Neural progenitor cell (in vitro differentiated cells): ENCODE measurements at places on chromosomes 11 and 22.

DNA sequence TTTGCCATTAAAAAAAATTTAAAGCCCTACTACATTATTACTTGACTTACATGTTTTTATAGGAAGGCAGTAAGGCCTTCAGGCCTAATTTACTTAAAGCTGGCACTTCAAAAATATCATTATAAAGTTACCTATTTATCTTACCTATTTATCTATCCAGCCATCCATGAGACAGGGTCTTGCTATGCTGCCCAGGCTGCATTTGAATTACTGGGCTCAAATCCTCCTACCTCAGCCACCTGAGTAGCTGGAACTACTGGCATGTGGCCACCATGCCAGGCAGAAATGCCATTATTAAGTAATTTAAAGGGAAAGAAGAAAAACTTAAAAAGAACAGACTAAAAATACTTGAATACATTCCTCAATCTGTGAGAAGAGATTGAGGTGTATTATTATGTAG is 60.3 kb upstream of the CLNS1A start:
- no peak for DNase-seq

DNA sequence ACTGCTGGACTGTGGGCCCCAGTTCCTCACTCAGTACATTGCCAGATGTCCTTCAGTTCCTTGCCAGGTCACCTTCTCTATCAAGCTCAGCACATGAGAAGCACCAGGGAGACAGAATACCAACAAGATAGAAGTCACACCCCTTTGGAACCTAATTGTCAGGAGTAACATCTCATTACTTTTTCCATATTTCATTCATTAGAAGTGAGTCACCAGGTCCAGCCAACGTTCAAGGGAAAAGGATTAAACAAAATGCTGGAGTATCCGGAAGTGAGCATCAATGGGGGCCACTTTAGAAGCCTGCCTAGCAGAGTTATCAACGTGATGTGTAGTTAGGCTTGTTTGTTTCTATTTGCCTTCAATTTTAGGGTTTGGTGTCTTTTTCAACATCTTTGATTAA is 569.3 kb downstream of the MIAT start:
- no peak for DNase-seq

DNA sequence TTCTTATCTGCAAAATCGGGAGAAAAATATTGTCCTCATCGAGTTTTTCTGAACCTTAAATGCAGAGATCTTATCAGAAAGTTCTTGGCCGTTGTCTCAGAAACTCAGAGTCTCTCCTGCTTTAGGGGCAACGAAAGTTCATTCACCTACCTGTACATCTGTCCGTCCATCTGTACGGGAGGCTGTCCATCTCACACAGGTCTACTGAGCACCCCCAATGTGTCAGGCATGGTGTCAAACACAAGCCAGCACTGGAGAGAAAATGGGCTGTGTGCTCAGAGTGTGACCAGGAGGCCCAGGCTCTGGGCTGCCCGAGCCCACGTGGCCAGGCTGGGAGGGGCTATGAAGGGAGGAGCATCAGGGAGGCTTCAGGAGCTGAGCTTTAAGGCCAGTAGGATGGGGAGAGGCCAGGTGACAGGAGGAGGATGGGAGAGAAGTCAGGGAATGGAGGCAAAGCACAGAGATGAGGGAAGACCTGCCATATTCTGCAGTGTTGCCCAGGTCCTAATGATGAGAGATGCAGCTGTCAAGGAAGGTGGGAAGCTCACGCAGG is 62.4 kb upstream of the MYEOV start:
- no peak for DNase-seq

DNA sequence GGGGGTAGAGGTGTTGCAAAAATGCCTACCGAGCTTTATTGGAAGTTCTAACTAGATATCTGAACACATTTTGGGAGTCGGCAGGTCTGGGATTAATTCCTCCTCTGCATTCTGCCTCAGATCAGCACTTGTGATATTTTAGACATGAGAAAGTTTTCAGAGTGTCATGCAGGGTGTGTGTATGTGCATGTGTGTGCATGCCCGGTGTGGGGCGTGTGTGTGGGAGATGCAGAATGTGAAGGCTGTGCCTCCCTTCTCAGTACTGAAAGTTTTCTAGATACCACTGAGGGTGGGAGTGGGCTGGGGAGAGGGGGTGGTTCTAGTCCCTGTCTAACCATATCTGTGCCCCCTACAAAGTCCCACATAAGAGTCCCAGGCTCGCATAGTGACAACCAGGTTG is 180.0 kb upstream of the NTM start:
- DNase-seq = no peak

DNA sequence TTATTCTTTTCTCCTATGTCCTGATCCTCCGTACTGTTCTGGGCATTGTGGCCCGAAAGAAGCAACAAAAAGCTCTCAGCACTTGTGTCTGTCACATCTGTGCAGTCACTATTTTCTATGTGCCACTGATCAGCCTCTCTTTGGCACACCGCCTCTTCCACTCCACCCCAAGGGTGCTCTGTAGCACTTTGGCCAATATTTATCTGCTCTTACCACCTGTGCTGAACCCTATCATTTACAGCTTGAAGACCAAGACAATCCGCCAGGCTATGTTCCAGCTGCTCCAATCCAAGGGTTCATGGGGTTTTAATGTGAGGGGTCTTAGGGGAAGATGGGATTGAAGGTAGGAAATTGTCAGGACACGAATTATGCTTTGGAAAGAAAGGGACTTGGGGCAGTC is 843 bp downstream of the OR51T1 start:
- no peak for DNase-seq

- DNase-seq = no peak
These were observed 39.6 kb upstream of the PLET1 start for GRCh38 chr11:112300094-112300786.

DNA sequence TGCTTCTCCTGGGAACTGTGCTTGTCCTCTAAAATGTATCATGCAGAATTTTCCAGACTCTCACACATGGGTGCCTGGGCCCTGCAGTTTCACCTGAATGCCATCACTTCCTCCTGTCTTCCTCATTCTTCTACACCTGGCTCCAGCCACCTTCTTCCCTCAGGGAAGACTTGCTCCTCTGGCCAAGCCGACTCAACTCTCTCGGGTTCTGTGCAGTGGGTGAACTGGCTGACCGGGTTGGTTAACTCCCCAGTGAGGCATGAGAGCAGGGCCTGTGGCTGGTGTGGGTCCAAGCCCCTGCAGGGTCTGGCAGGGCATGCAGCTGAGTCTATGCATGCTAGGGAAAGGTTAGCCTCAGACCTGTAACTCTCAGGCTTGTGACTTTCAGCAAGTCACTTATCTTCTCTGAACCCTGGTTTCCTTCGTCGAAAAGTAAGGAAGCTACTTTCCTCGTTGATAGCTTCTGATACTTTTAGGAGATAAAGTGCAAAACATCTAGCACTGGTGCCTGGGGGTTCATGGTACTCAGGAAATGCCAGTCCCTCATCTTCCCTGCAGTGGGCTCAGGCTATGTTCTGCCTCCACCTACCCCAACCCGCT is 11.9 kb downstream of the CD82 start:
- DNase-seq = no peak

DNA sequence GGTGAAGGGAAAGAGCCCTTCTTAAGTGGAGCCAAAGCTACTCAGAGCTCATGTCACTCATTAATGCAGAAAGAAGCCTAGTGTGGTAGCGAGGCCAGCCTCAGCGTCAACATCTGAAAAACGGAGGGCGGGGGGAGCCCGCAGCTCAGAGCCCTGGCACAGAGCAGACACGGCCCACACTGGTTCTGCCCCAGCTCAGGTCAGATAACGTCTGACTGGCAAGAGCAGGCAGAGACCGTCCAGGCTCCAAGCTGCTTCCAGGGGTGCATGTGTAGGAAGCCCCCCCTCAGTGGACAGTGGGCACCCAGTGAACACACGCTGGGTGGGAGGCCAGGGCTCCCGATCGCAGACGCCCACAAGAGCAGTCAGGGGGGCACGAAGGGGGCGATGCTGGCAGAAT is 100.8 kb downstream of the SHANK2 start:
- no peak for DNase-seq

- DNase-seq = no peak
These were observed 24.2 kb downstream of the NCAPD3 start for GRCh38 chr11:134199531-134199930.

GRCh38 chr22:20779818-20780158 is 5.9 kb downstream of the SERPIND1 start:
- DNase-seq = no peak

DNA sequence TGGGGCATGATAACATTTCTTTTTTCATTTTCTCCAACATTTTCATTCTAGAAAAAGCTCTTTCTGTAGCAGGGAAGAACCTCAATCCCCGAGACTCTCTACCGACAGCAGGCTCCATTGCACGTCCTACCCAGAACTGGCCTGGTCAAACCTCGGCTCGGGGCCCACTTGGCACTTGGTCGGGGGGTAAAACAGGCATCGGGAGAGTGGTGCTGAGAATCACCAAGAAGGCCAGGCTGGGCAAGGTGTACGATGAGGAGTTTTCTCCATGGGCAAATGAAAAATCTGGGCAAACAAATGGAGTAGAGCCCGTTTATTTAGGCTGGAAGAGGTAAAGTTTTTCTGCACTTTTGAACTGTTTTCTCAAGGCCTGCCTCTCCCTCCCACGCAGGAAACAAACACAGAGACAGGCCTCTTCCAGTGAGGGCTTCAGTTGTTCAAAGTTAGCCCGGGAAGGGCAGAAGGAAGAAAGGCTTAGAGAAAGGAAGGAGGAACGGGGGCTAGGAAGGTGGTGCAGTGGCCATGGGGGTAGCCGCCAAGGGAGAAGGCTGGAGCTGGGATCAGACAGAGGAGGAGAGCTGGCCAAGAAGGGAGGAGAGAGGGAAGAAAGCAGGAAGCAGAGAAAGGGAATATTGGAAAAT is 87.6 kb downstream of the ETS1 start:
- DNase-seq = no peak

GRCh38 chr11:14520747-14521151 is 563 bp upstream of the PSMA1 start:
- DNase-seq = no peak

DNA sequence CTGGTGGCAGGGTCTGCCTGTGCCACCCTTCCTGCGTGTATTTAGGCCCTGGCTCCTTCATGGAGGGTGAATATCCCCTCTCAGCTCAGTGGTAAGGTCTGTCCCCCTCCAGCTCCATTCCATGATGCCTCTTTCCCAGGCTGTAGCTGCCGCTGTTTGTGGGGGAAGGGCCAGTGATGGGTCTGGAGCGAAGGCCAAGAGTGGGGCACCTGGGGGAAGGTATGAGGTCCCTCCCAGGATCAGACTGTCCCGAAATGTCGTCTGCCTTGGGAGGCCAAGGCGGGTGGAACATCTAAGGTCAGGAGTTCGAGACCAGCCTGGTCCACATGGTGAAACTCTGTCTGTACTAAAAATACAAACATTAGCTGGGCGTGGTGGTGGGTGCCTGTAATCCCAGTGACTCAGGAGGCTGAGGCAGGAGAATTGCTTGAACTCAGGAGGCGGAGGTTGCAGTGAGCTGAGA is 1.1 kb downstream of the CD151 start:
- DNase-seq = no peak
